ENCODE measurements at places on chromosomes 6 and 20. TPM values are rescaled to one million over a fixed set of nuclear protein-coding genes. Genes with fewer than 3 reads are reported as not detected.

The ZNF341 gene
- polyA plus RNA-seq, result 1.6 TPM

The BPI gene
- not detected for polyA plus RNA-seq

The SH3BGRL2 gene
- polyA plus RNA-seq, result 1.5 TPM

The TOP1 gene
- 18.4 TPM for polyA plus RNA-seq

The MOG gene
- not detected for polyA plus RNA-seq

The CLPSL2 gene
- not detected for polyA plus RNA-seq

Measured in fibroblast of lung (primary cell).